Stimulated activated CD4-positive, alpha-beta T cell treated with anti-CD3 and anti-CD28 coated beads, TNF-alpha, amount 100 ng/mL, for 4 hours (primary cell): ENCODE measurements at places on chromosomes 1 and 21.

- DNase-seq, result no peak
Observed at GRCh38 chr1:20612221-20612746, 21.0 kb upstream of the PINK1 start.

- DNase-seq, result no peak
Observed at GRCh38 chr1:83318366-83318765, 680.6 kb downstream of the TTLL7 start.

DNA sequence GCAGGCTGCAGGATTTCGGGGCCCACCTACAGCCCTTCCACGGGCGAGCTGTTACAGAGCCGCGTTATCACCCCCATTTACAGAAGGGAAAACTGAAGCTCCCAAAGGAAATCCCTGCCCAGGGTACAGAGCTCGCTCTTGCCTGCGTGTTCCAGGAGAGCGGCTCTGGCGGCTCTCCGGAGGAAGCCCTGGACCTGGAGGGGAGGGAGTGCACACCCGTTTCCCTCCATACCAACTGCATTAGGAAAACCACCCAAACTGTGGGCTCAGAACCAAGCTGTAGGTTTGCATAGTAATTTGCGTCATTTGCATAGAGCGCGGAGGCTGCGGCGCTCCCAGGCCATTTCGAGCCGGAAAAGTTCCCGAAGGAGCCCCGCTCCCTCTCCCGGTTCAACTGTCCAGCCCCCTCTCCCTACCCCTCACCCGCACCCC is 24.7 kb upstream of the ADGRB2 start:
- no peak for DNase-seq

GRCh38 chr1:183877053-183877720 is 72.3 kb downstream of the RGL1 start:
- DNase-seq, result no peak

GRCh38 chr21:38903690-38904139 is 98.0 kb downstream of the ETS2 start:
- DNase-seq, result no peak

DNA sequence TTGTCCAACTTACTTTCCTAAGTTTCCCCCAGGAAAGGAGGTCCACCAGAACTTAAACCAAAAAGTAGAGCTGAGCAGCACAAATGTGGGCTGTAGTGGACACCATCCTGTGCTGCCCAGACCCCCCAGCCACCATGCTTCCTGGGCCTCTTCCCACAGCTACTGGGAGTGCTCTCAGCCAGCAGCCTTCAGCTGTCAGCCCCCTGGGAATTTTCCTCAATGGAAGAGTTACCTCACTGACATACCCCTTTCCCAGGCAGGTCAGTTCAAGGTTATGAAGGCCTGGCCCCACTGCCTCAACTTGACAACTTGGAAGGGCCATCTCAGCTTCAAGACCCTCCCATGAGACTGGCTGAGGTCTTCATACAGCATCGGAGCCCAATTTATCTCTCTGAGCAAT is 47.7 kb downstream of the CDCP2 start:
- no peak for DNase-seq
